ENCODE measurements at places on chromosomes 4 and X. TPM values are rescaled to one million over a fixed set of nuclear protein-coding genes. Genes with fewer than 3 reads are reported as not detected.

C1QTNF7 gene
- total RNA-seq: 4.3 TPM

MAOA gene
- total RNA-seq: 241 TPM

CCDC120 gene
- total RNA-seq: 16.9 TPM

SOX3 gene
- not detected for total RNA-seq

ADGRG2 gene
- 1.9 TPM for total RNA-seq

CXCL6 gene
- total RNA-seq: 0.73 TPM

XKRX gene
- 0.96 TPM for total RNA-seq

CENPVL2 gene
- not detected for total RNA-seq

PCDH19 gene
- total RNA-seq: 2.8 TPM

RNF175 gene
- 0.86 TPM for total RNA-seq

TCEAL3 gene
- 49.1 TPM for total RNA-seq

SNCA gene
- total RNA-seq: 5.3 TPM

Data from ureter (tissue), 1 donor.